ENCODE measurements at places on chromosomes 5 and 9.

DNA sequence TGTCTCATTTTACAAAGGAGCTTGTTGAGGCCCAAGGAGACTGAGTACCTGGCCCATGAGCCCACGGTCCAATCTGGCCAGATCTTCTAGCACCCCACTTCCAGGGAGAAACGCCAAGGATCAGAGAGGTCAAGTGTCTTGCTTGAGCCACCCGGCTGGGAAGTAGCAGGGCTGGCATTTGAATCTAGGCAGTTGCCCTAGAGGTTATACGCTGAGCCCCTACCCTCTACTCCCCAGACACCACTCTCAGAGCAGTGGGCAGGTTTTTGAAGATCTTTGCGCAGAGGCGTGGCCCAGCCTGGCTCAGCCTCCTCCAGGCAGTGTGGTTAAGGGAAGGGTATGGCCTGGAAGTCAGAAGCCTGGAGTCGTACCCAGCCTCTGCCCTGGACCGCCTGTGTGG, 5.8 kb upstream of the NUP214 start:
- DNase-seq = no peak

DNA sequence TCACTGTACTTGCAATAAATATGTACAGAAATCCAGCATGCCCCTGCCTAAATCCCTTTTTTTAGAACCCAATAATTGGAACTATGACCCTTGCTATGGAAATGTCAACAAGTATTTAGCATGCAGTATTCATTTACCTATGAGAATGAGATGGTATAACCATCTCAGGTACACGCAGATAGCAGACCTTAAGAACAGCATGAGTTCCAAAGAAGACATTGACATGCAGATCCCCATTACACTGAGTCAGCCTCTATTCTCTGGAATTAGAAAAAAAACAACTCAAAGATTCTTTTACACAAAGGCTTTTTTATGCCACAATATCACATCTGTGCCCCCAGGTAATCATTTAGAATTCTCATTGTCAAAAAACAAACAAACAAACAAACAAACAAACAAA, 325.6 kb upstream of the TLE4 start:
- no peak for DNase-seq

DNA sequence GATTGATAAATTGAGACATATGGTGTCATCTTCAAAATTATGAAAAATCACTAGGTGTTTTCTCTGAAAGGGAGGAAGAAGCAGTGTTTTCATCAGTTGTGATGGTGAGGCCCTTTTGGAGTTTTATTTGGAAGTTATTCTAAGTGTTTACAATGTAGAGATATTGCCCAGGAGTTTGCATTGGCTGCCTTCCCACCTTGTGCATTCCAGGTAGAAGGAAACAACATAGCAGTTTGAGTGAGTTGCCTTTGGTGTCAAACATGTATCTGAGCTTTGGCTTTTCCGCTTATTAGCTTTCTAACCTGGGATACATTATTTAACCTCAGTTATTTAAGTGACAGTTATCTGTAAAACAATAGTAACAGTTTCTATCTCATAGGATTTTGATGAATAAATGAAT, 122.5 kb downstream of the SCAMP1 start:
- DNase-seq = no peak

GRCh38 chr9:18478501-18479361, 4.8 kb downstream of the ADAMTSL1 start:
- no peak for DNase-seq

- DNase-seq = peak; percentile 13
Measured at GRCh38 chr9:131546336-131547084, 1.2 kb downstream of the PRRT1B start.

GRCh38 chr9:806285-807156, 35.0 kb upstream of the DMRT1 start:
- DNase-seq = no peak

DNA sequence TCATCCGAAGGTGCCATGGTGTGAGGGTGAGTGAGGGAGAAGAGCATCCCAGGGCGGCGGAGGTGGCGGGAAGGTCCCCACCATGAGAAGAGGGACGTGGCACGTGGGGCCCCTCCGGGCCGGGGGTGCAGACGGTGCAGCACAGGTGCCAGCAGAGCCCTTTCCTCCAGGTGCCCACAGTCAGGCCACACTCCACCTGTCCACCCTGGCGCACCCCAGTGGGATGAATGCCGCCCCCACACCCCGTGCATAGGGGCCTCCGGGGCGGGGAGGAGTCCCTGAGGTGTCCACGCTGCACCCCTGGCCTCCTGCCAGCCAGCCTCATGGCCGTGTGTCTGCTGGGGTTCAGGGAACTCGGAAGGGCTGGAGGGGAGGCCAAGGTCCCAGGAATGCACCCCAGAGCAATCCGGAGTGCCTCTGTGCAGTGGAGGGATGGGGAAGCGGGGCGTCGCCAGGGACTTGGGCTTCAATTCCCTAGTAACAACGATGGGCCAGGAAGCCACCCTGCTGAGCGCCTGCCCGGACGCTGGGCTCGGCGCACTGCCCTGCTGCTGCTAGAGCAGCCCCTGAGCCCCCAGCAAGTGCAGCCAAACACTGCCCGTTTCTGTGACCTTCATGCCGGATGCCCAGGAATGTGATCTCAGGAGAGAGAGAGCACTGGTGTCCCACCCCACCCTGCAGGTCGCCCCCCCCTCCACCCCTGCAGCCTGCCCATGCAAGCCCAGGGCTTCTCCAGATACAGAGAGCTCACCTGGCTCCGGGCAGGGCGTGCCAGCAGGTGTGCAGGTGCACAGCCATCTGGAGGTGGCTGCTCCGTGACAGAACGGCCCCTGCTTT, 8.8 kb upstream of the NACC2 start:
- DNase-seq = peak; percentile 91

- DNase-seq = no peak
Measured at GRCh38 chr5:180950291-180950949, 38.2 kb upstream of the BTNL3 start.

- DNase-seq = no peak
Measured at GRCh38 chr5:148837383-148837782, 11.0 kb downstream of the ADRB2 start.

DNA sequence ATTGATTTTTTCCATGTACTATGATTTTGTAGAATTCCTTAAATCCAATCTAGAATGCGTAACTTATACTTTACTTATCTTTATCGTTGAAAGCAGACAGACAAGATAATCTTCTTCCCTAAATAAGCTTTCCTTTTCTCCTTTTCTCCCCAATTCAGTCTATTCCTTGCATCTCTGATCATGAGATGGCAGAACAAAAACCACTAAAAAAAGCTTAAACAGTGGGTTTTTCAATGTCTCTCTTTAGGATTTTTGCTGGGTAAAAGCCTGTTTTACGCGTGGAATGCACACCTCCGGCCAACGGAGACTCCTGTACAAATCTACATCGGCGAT, 755 bp downstream of the CDKN2B start:
- DNase-seq = no peak

- DNase-seq = no peak
Measured at GRCh38 chr9:91074866-91075265, 273.2 kb downstream of the SYK start.

DNA sequence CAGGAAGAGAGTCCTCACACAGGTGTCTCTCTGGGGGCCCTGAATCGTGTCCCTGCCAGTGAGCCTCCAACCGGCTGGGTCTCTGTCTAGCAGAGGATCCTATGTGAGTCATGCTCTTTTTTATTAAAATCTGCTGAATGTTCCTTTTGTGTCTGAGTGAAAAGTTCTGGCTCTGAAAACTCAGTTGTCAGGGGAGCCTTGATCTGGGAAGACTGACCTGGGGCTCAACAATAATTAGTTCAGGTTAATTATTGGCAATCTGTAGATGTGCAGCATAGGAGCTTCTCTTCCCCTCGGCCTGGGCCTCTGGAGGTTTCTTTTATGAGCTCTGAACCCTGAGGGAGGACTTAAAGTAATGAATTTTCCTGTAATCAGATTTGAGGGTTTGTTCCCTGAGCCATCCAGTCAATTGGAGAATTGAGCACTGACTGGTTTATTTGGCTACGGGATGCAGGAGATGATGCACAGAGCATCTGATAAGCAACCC, 45.2 kb downstream of the ALG2 start:
- DNase-seq = no peak

- no peak for DNase-seq
Measured at GRCh38 chr5:10319202-10319851, 11.6 kb upstream of the CMBL start.

DNA sequence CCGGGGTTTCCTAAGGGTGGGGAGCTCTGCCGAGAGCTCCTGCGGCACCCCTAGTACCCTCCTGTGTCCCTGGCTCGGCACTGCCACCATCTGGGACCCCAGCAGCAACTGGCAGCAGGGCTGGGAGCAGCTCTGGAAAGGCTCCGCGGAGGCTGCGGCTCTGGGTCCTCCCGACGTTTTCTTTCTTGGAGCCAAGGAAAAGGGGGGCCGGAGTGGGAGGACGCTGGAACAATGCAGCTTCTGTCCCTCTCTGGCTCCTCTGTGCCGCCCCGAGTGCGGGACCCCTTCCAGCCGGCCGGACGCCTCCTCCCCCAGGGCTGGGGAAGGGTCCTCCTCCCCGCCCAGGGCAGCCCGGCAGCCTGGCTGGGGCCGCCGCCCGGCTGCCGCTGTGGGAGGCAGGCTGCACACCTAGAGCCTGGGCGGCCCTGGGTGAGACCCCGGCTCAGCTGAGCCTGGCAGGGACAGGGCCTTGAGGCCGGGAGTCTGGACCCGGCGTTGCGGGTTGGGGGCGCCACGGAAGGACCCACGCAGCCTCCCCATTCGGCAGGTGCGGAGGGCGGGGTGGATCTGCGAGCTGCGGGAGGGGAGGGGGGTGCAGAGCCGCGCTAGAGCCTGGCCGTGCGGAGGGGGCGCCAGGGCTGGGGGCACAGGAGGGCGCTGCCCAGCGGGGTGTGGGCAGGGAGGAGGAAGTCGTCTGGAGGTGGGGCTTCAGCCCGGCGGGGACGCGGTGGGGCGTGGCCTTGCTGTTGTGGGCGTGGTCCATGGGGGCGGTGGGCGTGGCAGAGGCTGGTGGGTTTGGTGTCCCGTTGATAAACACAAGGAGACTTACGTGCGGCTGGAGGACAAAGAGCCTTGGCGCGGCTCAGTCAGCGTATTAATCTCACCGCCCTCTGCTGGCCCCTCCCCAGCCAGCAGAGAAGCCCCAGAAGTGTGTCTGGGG, 15.1 kb downstream of the GPSM1 start:
- DNase-seq = no peak

- DNase-seq = no peak
Measured at GRCh38 chr9:2465921-2466460, 155.6 kb upstream of the VLDLR start.

GRCh38 chr5:37553720-37554404, 174.7 kb downstream of the WDR70 start:
- DNase-seq = no peak

DNA sequence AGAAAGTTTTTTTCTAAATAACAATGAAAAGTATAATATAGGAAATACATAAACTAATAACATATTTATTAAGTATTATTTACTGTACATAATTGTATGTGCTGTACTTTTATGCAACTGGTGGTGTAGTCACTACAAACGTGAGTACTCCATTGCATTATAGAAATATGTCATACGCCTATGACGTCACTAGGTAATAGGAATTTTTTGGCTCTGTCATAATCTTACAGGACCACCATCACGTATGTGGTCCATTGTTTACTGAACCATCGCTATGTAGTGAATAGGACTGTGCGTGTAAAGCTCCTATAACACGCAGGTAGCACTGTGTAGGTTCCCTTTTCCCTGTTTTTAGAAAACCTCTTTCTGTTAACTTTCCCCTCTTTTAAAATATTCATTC, 255.0 kb downstream of the SH3GL2 start:
- no peak for DNase-seq

Measured in DMS79 (cell line).